ENCODE measurements at places on chromosomes 12 and 14.

DNA sequence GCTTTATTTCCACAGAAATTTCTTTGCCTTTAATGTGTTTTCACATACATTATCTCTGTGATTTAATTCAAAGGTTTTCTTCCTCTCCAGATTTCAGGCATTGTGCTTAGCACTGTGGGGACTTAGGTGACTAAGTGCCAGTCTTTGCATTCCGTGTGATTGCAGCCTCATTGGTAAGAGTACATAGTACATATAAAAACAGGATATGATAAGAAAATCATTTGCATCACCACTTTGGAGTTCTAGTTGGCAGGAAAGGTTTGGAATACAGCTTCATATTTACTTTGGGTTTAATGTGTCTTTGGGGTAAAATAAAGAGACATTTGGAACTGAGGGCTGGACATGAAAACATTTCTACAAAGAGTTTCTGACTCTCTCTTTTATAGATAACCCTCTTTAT, 37.8 kb upstream of the C12orf75 start:
- DNase-seq = no peak

GRCh38 chr14:62143245-62143644, 381.0 kb downstream of the SNAPC1 start:
- DNase-seq = no peak

- DNase-seq = no peak
Measured at GRCh38 chr12:11596141-11596540, 53.3 kb upstream of the ETV6 start.

DNA sequence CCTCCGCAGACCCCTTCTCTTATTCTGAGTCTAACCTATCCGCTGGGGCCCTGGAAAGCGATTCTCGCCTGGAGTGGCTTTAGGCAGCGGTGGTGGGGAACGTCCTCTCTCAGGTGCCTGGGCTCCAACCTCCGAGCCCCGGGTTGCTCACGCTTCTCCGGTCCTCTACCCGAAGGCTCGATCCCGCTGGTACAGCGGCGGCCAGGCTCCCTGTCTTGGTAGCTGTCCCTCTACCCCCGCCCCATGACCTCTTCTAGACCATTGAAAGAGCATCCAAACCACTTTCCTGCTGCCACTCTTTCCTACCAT, 505 bp upstream of the HEBP1 start:
- DNase-seq = no peak

DNA sequence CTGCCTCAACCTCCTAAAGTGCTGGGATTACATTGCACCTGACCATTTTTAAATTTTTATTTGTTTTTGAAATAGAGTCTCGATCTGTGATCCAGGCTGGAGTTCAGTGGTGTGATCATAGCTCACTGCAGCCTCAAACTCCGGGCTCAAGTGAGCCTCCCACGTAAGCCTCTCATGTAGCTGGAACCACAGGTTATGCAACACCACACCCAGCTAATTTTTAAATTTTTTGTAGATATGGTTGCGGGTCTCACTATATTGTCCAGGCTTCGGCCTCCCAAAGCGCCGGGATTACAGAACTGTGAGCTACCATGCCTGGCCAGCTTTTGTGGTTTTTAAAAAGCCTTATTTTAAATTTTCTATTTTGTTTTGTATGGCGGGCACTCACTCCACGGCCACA, 2.2 kb upstream of the DRAM1 start:
- no peak for DNase-seq

GRCh38 chr14:39366460-39367386, 65.5 kb downstream of the FBXO33 start:
- no peak for DNase-seq

GRCh38 chr12:100123316-100124095, 19.2 kb downstream of the BLTP3B start:
- DNase-seq = no peak

GRCh38 chr12:128820723-128821432, 2.9 kb downstream of the SLC15A4 start:
- DNase-seq = no peak
